ENCODE measurements at places on chromosomes 2 and 18. TPM values are rescaled to one million over a fixed set of nuclear protein-coding genes. Genes with fewer than 3 reads are reported as not detected.

The SERPINB13 gene
- total RNA-seq = not detected

The MOGAT1 gene
- total RNA-seq = not detected

The RUFY4 gene
- total RNA-seq = 0.82 TPM

GRCh38 chr18:67117804-67118203 lies 398.7 kb downstream of the DSEL start:
- DNase-seq = no peak

The PSMA8 gene
- 0.23 TPM for total RNA-seq

- no peak for DNase-seq
Observed at GRCh38 chr18:55401638-55402191, 186.3 kb downstream of the TCF4 start.

GRCh38 chr2:40302751-40303325 lies 149.1 kb downstream of the SLC8A1 start:
- no peak for DNase-seq

GRCh38 chr2:217120429-217120828 lies 260.6 kb upstream of the TNP1 start:
- no peak for DNase-seq

The OTX1 gene
- total RNA-seq = not detected

GRCh38 chr2:183123117-183123958 lies 905 bp upstream of the NUP35 start:
- no peak for DNase-seq

DNA sequence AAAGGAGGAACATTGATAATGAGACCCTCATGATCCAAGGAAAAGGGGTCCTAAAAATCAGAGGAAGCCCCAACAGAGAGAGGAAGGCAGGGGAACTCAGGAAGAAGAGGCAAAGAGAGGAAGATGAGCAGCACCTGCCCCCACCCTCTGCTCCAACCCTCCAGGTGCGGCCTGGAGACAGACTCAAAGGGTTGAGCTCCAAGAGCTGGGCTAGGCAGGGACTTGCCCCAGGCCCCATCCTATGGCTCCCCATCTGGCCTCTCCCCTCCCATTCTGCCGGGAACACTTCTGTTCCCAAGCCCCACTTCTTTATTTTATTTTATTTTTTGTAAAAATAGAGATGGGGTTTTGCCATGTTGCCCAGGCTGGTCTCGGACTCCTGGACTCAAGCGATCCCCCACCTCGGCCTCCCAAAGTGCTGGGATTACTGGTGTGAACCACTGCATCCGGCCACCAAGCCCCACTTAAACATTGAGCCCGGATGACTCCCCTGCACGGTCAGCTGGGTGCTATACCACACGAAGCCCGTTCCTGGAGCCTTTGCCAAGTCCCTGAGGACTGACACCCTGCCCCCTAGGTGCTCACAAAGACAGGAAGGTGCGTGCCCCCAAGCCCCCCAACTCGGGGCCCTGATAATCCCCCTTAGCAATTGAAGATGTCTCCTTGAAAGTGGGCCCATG lies 3.8 kb upstream of the GPR55 start:
- no peak for DNase-seq

GRCh38 chr2:25149646-25150045 lies 18.7 kb downstream of the POMC start:
- DNase-seq = no peak

GRCh38 chr18:79947881-79948610 lies 3.4 kb downstream of the SLC66A2 start:
- DNase-seq = no peak

DNA sequence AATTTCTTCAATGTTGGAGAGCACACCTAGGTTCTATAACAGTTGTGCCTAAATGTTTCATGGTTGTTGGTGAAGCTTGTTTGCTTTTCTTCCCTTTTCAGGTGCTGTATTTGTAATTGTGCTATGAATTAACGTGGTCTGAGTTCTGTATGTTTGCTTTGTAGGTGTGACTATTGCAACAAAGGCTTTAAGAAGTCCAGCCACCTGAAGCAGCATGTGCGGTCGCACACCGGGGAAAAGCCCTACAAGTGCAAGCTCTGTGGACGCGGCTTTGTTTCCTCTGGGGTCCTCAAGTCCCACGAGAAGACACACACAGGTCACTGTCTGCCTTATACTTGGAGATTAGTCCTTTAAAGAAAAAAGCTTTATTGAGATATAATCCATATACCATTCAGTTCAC lies 91.2 kb downstream of the ZNF236 start:
- DNase-seq = no peak

- DNase-seq = no peak
Observed at GRCh38 chr18:44819944-44820510, 139.3 kb downstream of the SETBP1 start.

DNA sequence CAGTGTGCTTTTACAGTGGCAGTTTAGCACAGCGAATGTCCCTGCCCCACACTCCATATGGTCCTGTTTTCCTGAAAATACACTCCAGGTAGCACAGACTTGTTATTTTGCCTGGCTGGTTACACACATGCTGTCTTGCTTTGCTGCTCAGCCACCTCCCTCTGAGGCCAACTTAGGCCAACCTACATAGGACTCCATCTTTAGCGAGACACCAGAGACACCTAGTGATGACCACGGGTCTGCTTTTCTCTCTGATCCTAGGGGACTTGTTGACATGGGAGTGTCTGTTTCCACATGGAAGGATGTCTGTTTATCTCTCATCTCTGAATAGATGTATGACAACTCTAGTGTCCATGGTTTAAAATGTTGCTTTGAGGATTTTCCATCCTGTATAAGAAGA lies 43.3 kb downstream of the PLEKHB2 start:
- no peak for DNase-seq

GRCh38 chr18:30444544-30444943 lies 598.0 kb downstream of the DSC3 start:
- DNase-seq = no peak

GRCh38 chr2:105768176-105768575 lies 23.5 kb downstream of the NCK2 start:
- no peak for DNase-seq

GRCh38 chr2:163157891-163158496 lies 319.4 kb upstream of the KCNH7 start:
- no peak for DNase-seq

The MAP4K3 gene
- 25.0 TPM for total RNA-seq

The CYP1B1 gene
- not detected for total RNA-seq

The MPP4 gene
- total RNA-seq = not detected

The LYG2 gene
- not detected for total RNA-seq

GRCh38 chr2:181851726-181852125 lies 39.8 kb upstream of the ITPRID2 start:
- DNase-seq = no peak

DNA sequence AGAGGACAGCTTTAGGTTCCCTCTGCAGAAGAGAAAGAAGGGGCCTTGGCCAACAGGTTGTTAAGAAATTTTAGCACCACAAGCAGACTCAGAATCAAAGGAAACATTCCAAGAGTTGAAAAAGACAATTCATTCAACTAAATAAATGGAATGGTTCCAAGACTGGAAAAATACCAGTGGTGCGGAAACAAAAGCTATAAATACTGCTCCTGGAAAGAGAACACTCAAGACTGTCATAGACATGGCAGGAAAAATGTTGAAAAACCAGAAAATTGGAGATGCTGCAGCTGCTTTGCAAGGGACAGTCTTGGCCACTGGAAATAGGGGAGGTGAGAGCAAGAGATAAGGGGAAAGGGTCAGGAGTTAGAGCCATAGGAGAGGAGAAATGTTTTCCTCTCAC lies 312.7 kb upstream of the CYRIA start:
- DNase-seq = no peak

The HOXD10 gene
- total RNA-seq = not detected

The RSAD2 gene
- 10.7 TPM for total RNA-seq

The BCL11A gene
- total RNA-seq = 6.2 TPM

The HSBP1L1 gene
- 18.8 TPM for total RNA-seq

GRCh38 chr18:58992301-58993231 lies 127.9 kb downstream of the ZNF532 start:
- no peak for DNase-seq

- DNase-seq = no peak
Observed at GRCh38 chr18:3667255-3668137, 217.5 kb downstream of the TGIF1 start.

The ACKR3 gene
- total RNA-seq = 5.9 TPM

The TPRKB gene
- 17.2 TPM for total RNA-seq

The C1QL2 gene
- not detected for total RNA-seq

DNA sequence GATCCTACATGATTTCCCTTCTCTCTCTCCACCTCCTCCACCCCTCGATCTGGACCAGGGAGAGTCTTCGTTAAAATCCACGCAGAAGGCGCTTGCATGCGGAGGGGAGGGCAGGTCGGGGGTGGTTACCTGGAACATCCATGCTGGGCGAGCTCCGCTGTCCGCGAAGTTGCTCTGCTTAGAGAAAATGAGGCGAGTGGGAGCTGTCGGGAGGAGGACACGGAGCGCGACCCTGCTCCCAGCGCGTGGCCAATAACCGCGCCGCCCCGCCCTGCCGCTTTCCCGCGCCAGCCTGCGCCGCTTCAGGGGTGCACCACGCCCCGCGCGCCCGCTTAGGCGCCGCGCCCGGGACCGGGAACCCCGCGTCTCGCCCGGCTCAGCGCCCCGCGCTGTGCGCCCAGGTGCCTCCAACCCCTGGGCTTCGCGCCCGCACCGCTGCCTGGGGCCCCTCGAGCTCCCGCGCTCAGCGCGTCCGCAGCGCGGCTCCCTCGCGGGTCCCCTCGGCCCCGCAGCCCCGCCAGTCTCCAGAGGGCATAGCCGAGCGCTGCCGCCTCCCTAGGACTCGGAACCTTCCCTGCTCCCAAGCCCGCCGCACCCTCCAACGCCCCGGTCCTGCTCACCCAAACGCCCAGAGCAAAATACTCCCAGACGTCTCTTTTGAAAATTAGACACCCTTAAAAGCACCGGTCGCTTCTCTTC lies 636 bp downstream of the CBLN2 start:
- DNase-seq = no peak
